ENCODE measurements at places on chromosomes 2 and 18. TPM values are rescaled to one million over a fixed set of nuclear protein-coding genes. Genes with fewer than 3 reads are reported as not detected.
A peak's percentile ranks its signal among the peaks of the same experiment; 100 is the strongest.

DNA sequence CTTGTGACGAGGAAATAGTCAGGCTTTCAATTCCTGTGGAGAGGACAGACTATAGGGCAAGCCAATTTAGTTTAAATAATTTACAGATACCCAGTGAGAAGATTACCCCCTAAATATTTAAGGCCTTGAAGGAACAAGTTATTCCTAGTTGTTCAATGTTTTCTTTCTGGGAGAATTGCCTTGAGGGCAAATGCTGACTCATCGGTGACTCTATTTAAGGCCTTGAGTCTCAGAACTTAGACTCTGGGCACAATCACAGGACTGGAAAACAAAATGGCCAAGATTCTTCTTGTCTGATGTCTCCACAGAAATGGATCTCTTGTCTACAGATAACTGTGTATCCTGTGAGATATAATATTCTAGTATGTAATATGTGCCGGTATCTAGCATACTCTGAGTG, 467.1 kb downstream of the SUCLG1 start:
- no peaks in the 10 kb centered on the region for H3K27me3 ChIP-seq
- DNase-seq = no peak
- H3K4me3 ChIP-seq = no peak overlapping the region

DNA sequence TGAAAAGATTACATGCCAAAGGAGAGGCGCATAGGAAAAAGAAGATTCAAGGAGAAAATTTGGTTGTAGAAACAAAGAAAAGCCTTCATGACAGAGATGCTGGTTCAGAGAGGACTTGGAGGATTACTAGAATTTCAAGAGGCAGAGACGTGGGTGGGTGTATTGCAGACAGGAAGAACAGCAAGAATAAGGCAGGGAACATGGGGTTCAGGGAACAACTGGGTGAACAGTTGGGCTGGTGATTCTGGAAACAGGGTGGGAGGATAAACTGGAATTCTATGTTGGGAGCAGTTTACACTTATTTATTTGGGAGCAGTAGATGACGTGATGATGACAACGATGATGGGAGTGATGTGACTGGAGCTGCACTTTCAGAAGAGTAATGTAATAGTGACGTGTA, 18.4 kb upstream of the GMCL1 start:
- DNase-seq = no peak
- peaks cover 3% of the 10 kb centered on the region for H3K36me3 ChIP-seq
- no peaks in the 10 kb centered on the region for H3K4me1 ChIP-seq
- H3K4me3 ChIP-seq = no peak overlapping the region
- H3K27me3 ChIP-seq = no peaks in the 10 kb centered on the region
- H3K27ac ChIP-seq = no peak overlapping the region

- H3K4me3 ChIP-seq = no peak overlapping the region
- no peak overlapping the region for H3K27ac ChIP-seq
- peaks cover 25% of the 10 kb centered on the region for H3K36me3 ChIP-seq
- peaks cover 4% of the 10 kb centered on the region for H3K4me1 ChIP-seq
- H3K27me3 ChIP-seq = no peaks in the 10 kb centered on the region
These were observed 9.2 kb downstream of the LRRFIP1 start for GRCh38 chr2:237636578-237636977.

REG3A gene
- total RNA-seq = not detected

DNA sequence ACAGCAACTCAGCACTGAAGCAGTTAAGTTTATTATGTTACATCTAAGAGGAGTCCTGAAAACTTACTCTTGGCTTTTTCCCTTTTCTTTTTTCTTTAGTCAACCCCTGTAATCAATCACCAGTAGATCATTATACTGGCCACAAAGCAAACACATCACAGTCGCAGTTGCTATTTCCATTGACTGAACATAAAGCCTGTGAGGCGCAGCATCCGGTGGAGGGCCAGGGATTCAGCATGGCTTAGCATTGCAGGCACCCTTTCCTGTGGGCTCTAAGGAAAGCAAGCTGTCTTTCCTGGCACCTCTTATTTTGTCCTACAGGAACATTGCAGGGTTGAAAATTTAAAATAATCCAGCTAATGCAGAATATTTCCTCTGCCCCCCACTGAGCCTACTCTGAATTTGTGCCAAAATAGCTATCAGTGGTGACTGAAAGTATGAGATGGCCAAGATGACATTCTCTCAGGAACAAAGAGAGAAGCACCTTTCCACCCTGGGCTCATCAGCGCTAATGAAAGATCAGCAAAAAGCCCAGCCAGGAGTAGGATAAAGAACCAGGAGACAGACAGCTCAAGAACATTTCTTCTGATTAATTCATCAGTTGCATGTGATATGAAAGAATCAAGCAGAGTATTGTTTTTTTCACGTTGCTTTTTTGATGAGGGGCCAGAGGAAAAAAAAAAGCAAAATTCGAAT, 85.3 kb upstream of the SULT1C3 start:
- no peak overlapping the region for H3K27ac ChIP-seq
- no peaks in the 10 kb centered on the region for H3K27me3 ChIP-seq
- H3K4me3 ChIP-seq = no peak overlapping the region
- no peak for DNase-seq
- H3K36me3 ChIP-seq = no peaks in the 10 kb centered on the region

GRCh38 chr2:110997331-110998045, 123.2 kb upstream of the BCL2L11 start:
- H3K4me3 ChIP-seq = no peak overlapping the region
- no peaks in the 10 kb centered on the region for H3K4me1 ChIP-seq
- no peaks in the 10 kb centered on the region for H3K27me3 ChIP-seq

SRD5A2 gene
- 0.17 TPM for total RNA-seq

- H3K4me3 ChIP-seq = no peak overlapping the region
- no peaks in the 10 kb centered on the region for H3K27me3 ChIP-seq
- peaks cover 66% of the 10 kb centered on the region for H3K36me3 ChIP-seq
- H3K4me1 ChIP-seq = no peaks in the 10 kb centered on the region
These were observed 34.0 kb downstream of the RMC1 start for GRCh38 chr18:23537274-23537673.

DNA sequence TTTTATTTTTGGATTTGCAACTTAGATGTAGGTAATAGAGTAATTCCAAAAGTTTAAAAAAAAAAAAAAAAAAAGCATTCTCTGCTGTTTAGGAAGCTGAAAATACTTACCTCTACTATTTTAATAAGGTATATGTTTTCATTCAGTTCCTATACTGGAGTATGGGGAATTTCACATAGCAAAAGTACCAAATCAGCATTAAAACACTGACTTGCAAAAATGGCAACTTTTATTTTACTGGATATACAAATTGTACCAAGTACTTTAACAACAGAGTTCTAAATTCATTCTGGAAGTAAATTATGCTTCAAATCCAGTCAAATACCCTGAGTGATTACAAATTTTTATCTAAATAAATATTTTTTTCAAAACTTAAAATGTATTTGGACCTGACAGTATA, 76.7 kb downstream of the TCF4 start:
- no peak overlapping the region for H3K4me3 ChIP-seq
- no peaks in the 10 kb centered on the region for H3K36me3 ChIP-seq
- no peaks in the 10 kb centered on the region for H3K27me3 ChIP-seq
- DNase-seq = no peak
- no peaks in the 10 kb centered on the region for H3K4me1 ChIP-seq

DNA sequence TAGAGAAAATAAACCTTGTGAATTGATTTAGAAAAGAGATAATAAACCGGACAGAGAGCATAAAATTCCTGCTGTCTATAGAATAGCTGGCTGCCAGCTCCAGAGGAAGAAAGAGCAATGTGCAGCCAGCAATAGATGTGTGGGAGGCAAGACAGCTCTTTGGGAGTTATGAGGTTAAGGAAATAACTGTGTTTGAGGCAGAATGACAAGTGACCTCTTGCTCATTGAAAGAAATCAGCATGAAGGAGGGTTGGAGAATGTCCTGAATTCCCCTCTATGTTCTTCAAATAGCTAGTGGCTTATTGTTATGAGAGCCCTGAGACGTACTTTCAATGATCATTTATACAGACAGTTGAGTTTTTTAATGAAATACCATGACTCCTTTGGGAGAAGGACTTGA, 1009.9 kb upstream of the NXPH2 start:
- H3K36me3 ChIP-seq = no peaks in the 10 kb centered on the region
- H3K27ac ChIP-seq = no peak overlapping the region
- H3K4me3 ChIP-seq = no peak overlapping the region
- H3K27me3 ChIP-seq = no peaks in the 10 kb centered on the region
- peak; percentile 68 for DNase-seq

GRCh38 chr2:34379586-34379985, 780.5 kb upstream of the FAM98A start:
- no peaks in the 10 kb centered on the region for H3K36me3 ChIP-seq
- H3K27me3 ChIP-seq = no peaks in the 10 kb centered on the region
- H3K4me3 ChIP-seq = no peak overlapping the region
- no peak for DNase-seq

CABYR gene
- 9.1 TPM for total RNA-seq
